Hematopoietic multipotent progenitor cell (in vitro differentiated cells): ENCODE measurements at places on chromosomes 5 and 9.

DNA sequence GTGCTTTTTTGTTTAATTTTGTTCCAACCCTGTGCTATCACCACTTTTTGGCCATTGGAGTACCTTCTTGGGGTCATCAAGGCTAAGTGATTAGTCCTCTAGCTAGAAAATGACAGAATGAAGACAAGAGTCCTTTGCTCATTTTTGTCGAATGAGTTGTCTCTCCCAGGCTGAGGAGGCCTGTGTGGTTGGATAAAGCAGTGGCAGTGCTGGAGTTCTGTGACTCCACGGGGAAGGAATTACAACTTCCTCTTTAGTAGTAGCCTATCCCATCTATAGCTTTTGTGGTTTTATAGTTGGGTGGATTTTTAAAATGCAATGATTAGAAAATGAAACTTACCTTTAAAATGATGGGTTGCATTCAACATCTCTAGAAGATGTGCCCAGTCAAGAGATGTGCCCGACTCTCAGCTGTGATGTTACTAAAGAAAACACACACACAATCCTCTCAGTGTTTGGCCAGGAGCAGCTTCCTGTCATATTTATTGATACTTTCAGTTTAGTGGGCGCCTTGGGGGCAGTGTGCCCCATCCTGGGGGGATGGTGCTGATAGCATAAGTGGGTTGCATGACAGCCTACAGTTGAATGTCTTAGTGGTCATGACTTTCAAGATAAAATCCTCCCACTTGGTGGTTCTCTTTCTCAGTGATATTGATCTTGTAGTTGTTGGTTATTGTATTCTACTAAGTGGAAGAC is 11.9 kb downstream of the OTULINL start:
- no peak for DNase-seq

DNA sequence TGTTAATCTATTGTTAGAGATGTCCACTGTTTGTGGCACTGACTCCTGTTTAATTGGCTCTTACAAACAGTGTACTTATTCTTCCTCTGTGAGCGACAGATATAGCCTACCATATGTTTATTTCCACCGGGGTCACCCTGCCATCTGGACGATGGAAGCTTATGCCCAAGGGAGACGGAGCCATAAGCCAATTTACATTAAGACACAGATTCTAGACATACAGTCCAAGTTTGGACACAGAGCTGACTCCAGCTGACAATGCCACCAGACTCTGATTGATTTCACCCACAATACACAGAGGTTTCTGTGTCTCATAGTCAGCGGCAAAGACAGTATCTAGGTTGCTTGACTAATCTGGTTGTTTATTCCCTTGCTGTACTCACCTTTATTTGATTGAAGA is 198.9 kb downstream of the ENC1 start:
- no peak for DNase-seq

DNA sequence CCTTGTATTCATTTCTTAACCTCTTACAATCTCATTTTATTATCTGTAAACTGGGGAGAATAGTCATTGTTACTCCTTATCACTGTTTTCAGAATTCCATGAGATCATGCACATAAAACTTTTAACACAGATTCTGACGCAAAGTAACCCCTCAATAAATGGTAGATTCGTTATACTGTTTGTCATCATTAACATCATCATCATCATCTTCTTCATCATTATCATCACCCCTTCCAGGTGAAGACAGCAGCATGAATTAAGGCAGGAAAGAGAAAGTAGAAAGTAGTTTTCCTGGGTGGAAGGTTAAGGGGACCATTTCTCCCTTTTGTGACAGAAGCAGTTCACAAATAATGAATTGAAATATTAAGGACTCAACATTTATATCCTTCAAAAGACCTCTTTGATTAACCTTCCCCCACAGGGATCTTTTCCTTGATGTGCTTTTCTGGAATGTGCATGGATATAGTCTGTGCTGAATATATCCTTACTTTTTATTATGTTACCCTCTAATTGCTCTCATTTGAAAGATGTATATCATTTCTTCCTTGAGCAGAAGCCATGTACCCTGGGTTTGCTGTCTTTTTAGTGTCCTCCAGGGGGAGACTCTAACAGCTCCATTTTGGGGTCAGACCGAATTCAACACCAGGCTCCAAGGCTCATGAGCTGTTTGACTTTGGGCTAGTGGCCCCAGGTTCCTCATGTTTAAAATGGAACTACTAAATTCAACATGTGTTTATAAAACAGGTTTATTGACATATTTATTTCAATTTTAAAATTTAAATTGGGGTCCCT is 1029.9 kb upstream of the WWC1 start:
- DNase-seq: no peak

DNA sequence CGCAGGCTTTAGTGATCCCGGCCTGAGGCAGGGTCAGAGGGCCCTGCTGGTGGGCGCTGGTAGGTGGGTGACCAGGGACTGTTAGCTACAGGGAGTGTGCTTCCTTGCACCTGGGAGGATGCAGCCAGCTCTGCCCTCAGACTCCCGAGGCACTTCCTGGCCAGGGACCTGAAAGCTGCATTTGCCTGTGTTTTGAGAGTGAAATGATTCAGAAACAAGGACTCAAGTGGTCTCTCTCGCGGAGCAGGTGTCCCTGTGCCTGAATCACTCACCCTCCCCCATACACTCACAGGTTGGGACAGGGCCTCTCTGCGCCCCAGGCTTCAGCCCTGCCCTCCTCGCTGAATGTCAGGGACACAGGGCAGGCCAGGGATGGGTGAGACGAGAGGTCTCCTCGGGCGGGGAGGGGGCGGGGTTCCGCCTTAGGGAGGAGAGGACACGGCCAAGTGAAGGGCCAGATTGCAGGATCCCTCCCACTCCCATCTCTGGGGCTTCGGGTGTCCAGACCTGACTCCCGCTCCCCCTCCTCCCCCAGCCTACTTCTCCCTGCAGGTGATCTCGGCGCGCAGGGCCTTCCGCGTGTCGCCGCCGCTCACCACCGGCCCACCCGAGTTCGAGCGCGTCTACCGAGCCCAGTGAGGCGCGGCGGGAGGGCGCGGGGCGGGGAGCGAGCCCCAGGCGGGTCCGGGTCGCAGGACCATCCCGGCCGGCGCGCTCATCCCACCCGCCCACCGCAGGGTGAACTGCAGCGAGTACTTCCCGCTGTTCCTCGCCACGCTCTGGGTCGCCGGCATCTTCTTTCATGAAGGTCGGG is 1.5 kb downstream of the LTC4S start:
- DNase-seq: no peak

- no peak for DNase-seq
These were observed 10.1 kb downstream of the PHF2 start for GRCh38 chr9:93586290-93587057.

DNA sequence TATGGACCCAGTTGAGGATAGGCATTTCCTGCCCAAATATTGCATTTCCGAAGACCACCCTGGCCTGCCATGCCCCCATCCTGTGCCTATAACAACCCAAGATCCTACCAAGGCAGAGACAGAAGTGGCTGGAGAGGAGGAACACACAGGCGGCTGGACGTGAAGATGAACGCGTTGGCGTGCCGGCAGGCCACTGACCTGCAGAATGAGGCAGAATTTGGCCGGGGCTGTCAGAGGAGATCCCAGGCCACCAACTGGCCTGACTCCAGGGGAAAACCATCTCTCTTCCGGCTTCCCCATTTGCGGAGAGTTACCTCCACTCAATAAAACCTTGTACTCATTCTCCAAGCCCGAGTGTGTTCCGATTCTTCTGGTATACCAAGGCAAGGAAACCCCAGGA is 1507.5 kb downstream of the EFNA5 start:
- DNase-seq: no peak
